OCI-LY7 (cell line): ENCODE measurements at places on chromosomes 5 and 9.

GRCh38 chr5:149550594-149551226 is 529 bp downstream of the CSNK1A1 start:
- peak; percentile 43 for DNase-seq

DNA sequence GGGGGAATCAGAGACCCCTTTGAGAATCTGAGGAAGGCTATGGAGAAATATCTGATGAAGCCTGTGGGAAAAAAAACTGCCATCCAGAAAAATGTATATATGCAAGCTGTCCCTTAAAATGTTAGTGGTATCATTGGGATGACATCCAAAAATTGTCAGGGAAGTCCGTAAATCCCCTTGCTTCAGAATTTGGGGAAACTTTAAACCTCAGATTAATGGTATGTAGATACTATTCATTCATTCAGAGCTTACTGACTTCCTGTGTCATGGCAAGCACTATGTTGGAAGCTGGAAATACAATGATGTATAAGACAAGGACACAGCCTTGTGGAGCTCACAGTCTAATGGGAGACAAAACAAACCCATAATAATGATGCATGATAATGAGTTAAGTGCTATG is 10.9 kb upstream of the MOB3B start:
- DNase-seq = no peak

GRCh38 chr5:435961-436640 is 6.9 kb upstream of the EXOC3 start:
- no peak for DNase-seq

DNA sequence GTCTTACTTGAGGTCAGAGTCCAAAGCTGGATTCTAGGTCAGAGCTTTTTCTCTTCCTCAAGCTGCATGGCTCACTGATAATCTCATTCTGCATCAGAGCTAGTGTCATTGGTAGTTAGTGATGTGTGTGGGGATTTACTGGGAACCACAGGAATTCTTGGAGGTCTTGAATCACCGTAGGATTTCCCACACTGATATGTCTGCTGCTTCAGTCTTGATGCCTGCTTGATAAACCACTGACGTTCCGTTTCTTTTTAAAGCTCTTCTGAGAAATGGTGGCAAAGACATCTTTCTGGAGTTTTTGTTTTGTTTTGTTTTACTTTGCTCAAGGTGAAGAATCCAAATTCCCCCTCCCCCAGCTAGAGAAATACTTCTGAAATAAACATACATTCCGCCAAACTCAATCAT is 1.2 kb upstream of the GARIN3 start:
- no peak for DNase-seq
